ENCODE measurements at places on chromosomes 7 and 10.

- no peak for DNase-seq
These were observed 2.5 kb upstream of the MACC1 start for GRCh38 chr7:20219446-20220292.

- no peak for DNase-seq
These were observed 35.9 kb upstream of the HDAC9 start for GRCh38 chr7:18459484-18460245.

DNA sequence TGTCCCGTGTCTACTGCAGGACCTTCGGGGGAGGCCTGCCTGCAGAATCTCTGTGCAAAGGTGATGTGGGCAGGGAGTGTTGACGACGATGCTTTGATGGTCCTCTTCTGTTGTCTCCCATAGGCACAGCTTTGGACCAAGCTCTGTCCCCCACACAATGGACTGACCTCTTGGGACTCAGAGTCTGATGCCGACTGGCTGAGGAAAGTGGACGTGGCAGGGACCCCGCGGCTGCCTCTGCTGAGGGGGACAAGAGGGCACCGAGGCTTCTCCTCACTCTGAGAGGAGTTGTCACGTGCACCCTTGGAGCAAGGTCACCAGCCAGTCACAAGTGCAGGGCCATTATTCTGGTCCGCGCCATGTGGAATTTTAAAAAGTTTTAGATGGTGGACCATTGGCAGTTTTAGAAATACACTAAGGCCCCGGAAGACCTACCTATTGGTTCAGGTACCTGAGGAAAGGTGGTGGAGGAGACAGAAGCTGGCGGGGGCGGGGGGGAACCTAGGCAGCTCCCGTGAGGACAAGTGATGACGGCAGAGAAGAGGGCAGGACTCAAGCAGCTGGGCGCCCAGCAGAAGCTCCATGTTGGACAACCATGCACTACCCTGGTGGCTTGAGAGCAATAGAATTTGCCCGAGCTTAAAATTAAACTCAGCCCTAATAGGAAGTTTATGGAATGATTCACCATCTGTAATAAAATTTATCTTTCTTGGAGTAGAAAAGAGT, 331.4 kb downstream of the PTPRN2 start:
- peak; percentile 6 for DNase-seq

DNA sequence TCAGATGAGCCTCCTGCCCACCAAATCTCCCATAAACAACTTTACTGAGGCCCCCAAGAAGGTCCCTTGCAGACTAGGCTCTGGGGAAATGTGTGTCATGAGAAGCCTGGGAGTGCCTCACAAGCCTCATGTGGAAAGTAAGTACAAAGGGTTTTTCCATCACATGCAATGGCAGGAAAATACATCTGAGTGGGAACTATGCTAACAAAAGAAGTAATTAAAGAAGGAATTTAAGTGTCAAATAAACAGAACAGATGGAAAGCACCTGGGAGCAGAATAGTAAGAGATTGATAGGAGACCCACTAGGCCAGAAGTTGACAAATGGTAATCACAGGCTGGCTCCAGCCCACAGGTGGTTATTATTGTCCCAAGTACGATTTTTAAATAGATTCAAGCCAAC, 20.5 kb downstream of the GSAP start:
- no peak for DNase-seq

- DNase-seq = no peak
These were observed 38.2 kb downstream of the LYZL1 start for GRCh38 chr10:29326886-29327745.

DNA sequence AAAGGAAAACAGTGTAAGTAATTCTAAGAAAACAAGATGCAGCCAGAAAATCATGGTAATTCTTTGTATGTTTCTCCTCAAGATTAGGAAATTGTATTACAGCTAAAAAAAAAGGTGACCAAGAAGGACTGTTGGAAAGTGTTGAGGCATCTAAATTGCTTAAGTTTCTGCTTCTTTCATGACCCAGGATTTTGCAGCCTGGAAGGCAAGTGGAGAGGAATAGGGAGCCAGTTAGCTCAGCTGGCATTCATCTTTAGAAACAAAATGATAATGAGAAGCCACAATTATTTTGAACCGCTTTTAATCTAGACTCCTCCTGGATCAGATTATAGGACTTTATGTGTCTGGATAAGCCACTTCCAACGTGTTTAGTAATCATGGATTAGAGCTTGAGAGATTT, 56.8 kb upstream of the TMEM229A start:
- no peak for DNase-seq

DNA sequence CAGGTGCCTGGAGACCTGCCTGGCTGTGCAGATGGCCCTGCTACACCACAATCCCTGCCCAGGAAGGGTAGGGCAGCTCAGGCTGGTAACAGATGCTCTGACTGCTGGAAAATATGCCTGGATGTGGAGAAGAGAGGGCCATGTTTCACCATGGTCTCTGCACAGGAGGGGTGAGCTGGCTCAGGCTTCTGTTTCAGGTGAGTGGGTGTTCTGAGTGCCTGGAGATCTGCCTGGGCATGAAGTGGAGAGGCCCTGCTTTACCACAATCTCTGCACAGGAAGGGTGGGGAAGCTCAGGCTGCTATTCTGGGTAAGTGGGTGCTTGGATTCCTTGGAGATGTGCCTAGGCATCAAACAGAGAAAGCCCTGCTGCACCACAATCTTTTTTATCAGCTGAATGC, 350.1 kb downstream of the KIF20B start:
- no peak for DNase-seq

GRCh38 chr10:59654007-59654406, 55.6 kb downstream of the SLC16A9 start:
- no peak for DNase-seq

- DNase-seq = no peak
These were observed 89.3 kb upstream of the DIP2C start for GRCh38 chr10:778626-779330.

DNA sequence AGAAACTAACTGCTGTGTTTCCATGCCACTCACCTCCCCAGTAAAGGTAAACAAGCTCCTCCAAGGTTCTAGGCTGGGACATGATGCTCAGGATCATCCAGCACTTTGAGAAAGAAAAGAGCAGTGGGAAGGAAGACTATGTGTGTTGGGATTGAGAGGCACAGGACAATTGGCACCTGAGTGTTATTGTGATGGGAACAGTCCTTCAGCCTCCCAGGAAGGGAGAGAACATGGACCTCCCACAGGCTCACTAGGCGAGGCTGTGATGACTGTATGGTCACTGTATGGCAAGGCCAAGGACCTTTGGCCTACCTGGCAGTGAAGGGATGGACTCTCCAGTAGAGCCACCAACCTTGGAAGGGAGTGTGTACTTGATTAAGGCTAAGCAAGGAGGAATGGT, 123.2 kb upstream of the UNC5B start:
- DNase-seq = no peak

- DNase-seq = no peak
These were observed 611.2 kb downstream of the PTPRN2 start for GRCh38 chr7:157976406-157976805.

- no peak for DNase-seq
These were observed 17.1 kb downstream of the UNCX start for GRCh38 chr7:1249731-1250130.

Measured in activated T-cell treated with anti-CD3 and anti-CD28 coated beads, Interleukin-2, amount 50 U/mL, for 24 hours (primary cell).